CD4-positive, alpha-beta T cell treated with Interleukin-1 beta for 1 hour (primary cell): ENCODE measurements at places on chromosomes 5 and 9.

- no peak for DNase-seq
These were observed 74.7 kb upstream of the UNC5A start for GRCh38 chr5:176735383-176736265.

DNA sequence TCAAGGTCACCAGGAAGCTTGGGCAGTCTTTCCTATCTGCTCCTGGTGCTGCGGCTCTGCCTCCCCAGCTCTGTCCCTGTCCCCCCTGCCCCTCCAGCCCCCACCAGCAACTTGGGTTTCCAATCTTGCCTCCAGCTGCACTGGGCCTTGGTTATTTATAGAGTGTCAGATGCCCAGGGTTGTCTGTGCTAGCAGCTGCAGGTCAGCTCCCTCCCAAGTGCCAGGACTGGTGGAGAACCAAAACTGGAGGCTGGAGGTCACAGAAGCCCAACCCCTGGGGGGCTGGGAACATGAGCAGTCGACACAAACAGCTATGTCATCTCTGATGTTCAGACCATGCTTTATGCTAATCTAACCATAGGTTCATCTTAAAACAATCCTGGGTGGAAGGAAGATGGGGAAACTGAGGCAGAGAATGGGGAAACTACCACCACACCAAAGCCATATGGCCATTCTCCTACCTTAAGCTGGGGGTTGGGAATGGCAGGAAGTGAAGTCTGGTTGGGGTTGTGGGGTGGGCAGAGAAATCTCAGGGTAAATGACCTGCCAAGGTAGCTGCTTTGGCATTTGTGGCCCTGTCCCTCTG, 1.7 kb downstream of the TPM2 start:
- DNase-seq = no peak

- no peak for DNase-seq
These were observed 480.4 kb downstream of the CETN3 start for GRCh38 chr5:89929173-89929572.

- no peak for DNase-seq
These were observed 68.4 kb downstream of the ENTREP1 start for GRCh38 chr9:69393425-69393824.

DNA sequence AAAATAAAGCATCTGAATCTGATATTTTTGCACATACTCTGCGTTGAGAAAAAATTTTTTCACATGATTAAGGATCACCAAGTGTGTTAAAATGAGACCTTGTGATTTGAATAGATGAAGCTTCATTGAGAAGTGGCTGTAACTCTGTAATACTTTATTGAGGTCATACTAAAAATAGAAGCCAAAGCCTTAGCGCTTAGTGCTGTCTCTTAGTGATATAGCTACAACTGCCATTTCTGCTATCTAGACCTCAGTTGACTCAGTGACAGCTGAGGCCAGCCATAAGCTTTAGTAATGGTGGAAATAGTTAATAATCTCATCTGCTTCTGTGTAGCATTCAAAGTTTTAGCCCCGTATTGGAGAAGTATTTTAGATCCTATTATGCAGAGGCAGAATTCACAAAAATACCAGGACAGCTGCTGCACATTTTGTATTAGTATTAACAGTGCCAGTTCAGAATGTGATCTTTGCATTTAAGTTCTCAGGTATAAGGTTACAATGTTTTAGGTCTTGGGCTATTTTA, 107.4 kb upstream of the SGCD start:
- DNase-seq = no peak

- DNase-seq = no peak
These were observed 51.9 kb downstream of the MAPKAP1 start for GRCh38 chr9:125655066-125655633.

DNA sequence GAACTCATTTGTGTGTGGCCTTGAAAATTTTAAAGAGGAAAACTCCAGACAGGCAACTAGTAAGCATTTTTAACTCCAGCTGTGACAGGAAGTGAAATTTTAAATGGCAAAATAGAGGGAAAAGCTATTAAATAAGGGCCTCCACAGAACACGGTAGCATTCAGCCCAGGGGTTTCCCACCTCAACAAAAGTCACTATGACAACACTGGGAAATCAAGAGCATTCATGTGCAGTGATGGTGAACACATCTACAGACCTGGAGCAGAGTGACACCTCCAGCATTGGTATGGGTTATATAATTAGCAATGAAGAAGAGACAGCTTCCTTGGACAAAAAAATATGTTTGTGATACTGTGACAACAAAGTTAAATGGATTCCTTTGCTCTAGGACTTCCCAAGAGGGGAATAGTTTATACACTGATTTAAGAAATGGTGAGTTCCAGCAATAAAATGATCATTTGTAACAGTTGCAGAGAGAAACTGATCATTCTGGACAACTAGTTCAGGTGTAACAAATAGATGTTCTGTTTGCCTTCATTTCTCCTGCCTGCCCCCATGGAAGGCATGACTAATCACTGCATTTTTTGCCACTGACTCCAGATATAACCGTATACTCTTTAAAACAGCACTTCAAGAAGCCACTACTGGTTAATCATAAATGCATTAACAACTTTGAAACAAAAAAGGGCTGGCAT, 93.3 kb upstream of the SLC44A1 start:
- DNase-seq = no peak

DNA sequence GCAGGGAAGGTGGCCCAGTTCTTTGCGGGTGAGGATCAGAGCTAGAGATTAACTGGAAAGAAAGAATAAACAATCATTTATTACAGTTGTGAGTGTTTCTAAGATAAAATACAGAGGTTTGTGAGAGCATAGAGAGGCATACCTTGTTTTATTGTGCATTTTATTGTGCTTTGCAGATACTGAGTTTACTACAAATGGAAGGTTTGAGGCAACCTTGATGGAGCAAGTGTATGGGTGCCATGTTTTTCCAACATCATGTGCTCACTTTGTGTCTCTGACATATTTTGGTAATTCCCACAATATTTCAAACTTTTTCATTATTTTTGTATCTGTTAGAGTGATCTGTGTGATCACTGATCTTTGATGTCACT, 715 bp upstream of the C5orf34 start:
- DNase-seq = no peak

- DNase-seq = peak; percentile 17
These were observed 23.6 kb downstream of the SCAI start for GRCh38 chr9:125119643-125120286.

GRCh38 chr5:132528021-132528420, 15.3 kb downstream of the IL5 start:
- no peak for DNase-seq
